Colonic mucosa (tissue), 4 donors: ENCODE measurements at places on chromosomes 11 and 22. TPM values are rescaled to one million over a fixed set of nuclear protein-coding genes. Genes with fewer than 3 reads are reported as not detected.
A peak's percentile ranks its signal among the peaks of the same experiment; 100 is the strongest.

GRCh38 chr22:23763579-23763945, 772 bp downstream of the C22orf15 start:
- DNase-seq, result no peak
- no peak overlapping the region for H3K27ac ChIP-seq
- H3K36me3 ChIP-seq, result no peaks in the 10 kb centered on the region
- no peaks in the 10 kb centered on the region for H3K4me1 ChIP-seq
- no peak overlapping the region for H3K4me3 ChIP-seq
- H3K27me3 ChIP-seq, result no peaks in the 10 kb centered on the region

The SSTR3 gene
- total RNA-seq, result not detected

DNA sequence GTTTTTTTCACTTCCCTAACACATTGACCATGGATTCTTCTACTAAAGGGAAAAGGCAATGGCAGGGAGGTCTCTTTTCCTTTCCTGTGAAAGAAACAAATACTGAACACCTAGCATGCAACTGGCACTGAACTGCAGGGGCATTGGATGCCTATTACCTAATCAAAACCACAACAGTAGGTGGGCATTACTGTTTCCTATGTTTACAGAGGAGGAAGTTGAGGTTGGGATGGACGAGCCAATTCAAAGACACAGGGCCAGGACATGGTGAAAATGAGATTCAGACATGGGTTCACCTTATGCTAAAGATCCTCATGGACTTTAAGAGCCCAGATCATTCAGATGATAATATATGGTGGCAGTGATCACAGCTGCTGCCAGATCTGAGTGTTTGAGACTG, 407.0 kb downstream of the MIAT start:
- no peak overlapping the region for H3K27ac ChIP-seq
- H3K4me1 ChIP-seq, result no peaks in the 10 kb centered on the region
- no peak overlapping the region for H3K4me3 ChIP-seq
- no peaks in the 10 kb centered on the region for H3K36me3 ChIP-seq
- no peak for DNase-seq

The CARNS1 gene
- total RNA-seq, result 0.32 TPM

The DGAT2 gene
- 3.0 TPM for total RNA-seq

GRCh38 chr11:1461826-1462697, 24.5 kb downstream of the MOB2 start:
- no peak overlapping the region for H3K4me3 ChIP-seq
- peaks cover 10% of the 10 kb centered on the region for H3K27me3 ChIP-seq
- no peak overlapping the region for H3K27ac ChIP-seq
- H3K36me3 ChIP-seq, result no peaks in the 10 kb centered on the region
- DNase-seq, result no peak
- H3K4me1 ChIP-seq, result no peaks in the 10 kb centered on the region

DNA sequence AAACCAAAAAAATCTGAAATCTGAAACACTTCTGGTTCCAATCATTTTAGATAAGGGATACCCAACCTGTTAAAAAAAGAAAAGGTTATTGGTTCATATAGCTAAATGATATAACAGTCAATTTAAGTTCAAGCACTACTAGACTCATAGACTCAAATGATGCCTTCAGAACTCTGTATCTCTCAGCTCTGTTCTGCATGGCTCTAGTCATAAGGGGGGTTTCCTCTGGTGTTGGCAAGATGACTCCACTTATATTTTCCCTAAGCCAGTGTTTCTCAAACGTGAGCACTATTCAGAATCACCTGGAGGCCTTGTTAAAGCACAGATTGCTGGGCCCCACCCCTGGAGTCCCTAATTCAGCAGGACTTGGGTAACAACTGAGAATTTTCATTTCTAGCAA, 11.5 kb upstream of the RRAS2 start:
- no peak overlapping the region for H3K27ac ChIP-seq
- H3K4me3 ChIP-seq, result no peak overlapping the region
- DNase-seq, result no peak
- H3K4me1 ChIP-seq, result no peaks in the 10 kb centered on the region

GRCh38 chr22:37544955-37545702, 15.2 kb upstream of the CDC42EP1 start:
- no peak overlapping the region for H3K4me3 ChIP-seq
- peak overlapping the region; percentile 77 for H3K27ac ChIP-seq
- peak; percentile 94 for DNase-seq
- no peaks in the 10 kb centered on the region for H3K27me3 ChIP-seq
- peaks cover 20% of the 10 kb centered on the region for H3K4me1 ChIP-seq

The MPEG1 gene
- 17.6 TPM for total RNA-seq

- H3K4me3 ChIP-seq, result no peak overlapping the region
- DNase-seq, result no peak
- H3K36me3 ChIP-seq, result no peaks in the 10 kb centered on the region
- H3K27me3 ChIP-seq, result no peaks in the 10 kb centered on the region
- no peak overlapping the region for H3K27ac ChIP-seq
- H3K4me1 ChIP-seq, result no peaks in the 10 kb centered on the region
Measured at GRCh38 chr11:11039208-11039965, 181.5 kb upstream of the ZBED5 start.

- no peak overlapping the region for H3K4me3 ChIP-seq
- no peaks in the 10 kb centered on the region for H3K36me3 ChIP-seq
- DNase-seq, result peak; percentile 10
- H3K27me3 ChIP-seq, result no peaks in the 10 kb centered on the region
- H3K27ac ChIP-seq, result no peak overlapping the region
Measured at GRCh38 chr11:117837070-117837776, 12.7 kb upstream of the FXYD2 start.

DNA sequence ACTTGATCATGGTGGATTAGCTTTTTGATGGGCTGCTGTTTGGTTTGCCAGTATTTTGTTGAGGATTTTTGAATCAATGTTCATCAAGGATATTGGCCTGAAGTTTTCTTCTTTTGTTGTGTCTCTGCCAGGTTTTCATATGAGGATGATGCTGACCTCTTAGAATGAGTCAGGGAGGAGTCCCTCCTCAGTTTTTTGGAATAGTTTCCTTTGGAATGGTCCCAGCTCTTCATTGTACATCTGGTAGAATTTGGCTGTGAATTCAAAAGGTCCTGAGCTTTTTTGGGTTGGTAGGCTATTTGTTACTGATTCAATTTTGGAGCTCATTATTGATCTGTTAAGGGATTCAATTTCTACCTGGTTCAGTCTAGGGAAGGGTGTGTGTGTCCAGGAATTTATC, 78.1 kb downstream of the CTSC start:
- no peak overlapping the region for H3K27ac ChIP-seq
- DNase-seq, result no peak
- H3K36me3 ChIP-seq, result no peaks in the 10 kb centered on the region

DNA sequence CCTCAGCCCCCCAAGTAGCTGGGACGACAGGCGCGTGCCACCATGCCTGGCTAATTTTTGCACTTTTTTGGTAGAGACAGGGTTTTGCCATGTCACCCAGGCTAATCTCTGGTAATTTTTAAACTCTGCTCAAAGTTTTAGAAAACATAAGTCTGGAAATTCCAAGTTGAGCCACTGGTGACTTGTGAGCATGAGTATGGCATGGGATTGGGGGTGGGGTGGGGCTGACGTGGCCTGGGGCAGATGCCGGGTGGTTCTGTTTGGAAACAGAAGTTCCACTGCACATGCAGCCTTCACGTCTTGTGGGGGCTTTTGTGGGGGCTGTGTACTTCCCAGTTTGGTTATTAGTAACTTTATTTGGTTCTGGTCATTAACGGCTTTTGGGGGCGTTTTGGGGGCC, 67.3 kb downstream of the PTPRJ start:
- no peaks in the 10 kb centered on the region for H3K36me3 ChIP-seq
- H3K4me3 ChIP-seq, result no peak overlapping the region
- DNase-seq, result no peak
- H3K4me1 ChIP-seq, result no peaks in the 10 kb centered on the region

DNA sequence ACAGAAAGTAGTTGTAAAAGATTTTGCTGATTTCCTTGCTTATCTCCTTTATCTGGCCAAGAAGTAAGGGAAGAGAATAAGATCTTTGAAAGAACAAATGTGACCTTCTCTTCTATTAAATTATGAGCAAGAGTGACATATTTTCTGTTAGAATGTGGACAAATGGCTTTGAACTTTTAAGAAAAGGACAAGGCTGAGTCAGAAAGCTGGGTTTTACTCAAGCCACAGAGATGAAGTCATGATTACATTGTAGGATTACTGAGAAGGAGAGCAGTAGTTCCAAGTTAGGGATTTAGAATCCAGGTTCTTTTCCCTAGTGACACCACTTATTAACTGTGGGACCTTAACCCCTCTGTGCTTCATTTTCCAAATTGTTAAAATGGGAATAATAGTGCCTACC, 13.5 kb downstream of the CCDC90B start:
- DNase-seq, result no peak
- no peaks in the 10 kb centered on the region for H3K36me3 ChIP-seq
- no peak overlapping the region for H3K4me3 ChIP-seq
- H3K27ac ChIP-seq, result no peak overlapping the region
- no peaks in the 10 kb centered on the region for H3K4me1 ChIP-seq
- H3K27me3 ChIP-seq, result no peaks in the 10 kb centered on the region
